ENCODE measurements at places on chromosomes 2 and 18.

DNA sequence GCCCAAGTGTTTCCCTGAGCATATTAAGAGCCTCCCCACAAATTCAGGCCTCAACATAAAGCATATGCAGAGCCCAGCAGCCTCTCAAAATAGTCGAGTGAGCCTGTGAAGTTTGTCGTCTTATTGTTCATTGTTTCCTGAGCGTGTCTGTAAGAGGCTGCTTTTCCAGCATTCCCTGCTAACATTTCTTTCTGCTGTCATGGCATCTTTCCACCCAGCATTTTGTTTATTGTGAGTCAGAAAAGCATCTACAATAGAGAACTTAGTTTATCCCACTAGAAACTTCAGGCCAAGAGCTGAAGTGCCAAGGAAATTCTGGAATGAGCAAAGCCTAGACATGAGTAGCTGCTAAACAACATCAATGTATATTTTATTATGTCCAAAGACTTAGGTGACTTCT is 46.3 kb upstream of the STAM2 start:
- DNase-seq: no peak

GRCh38 chr2:19649142-19649541 is 252.6 kb downstream of the TTC32 start:
- DNase-seq: no peak

DNA sequence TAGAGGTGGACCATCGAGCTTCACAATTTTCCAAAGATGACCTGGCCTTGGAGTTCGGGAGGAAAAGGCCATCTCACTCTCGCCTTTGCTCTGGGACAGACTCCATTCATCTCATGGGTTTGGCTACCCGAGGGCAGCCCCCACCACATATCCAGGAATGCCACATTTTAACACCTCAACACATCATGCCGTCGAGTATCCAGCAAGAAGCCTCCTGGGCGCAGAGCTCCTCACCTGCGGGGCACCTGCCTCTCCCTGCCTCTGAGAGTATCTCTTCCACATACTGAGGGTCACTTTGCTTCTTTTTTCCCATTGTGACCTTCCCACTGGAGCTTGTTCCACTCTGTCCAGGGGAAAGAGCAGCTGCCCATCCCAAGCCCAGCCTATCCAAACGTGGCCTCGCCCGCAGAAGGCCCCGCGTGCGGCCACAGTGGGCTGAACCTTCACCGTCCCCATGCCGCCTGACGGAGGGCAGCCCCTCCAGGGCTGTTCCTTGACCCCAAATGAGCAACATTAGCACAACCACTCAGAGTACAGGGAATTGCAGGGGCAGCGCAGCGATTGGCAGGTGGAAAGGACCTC is 5.5 kb upstream of the LIMS2 start:
- no peak for DNase-seq

- DNase-seq: no peak
Observed at GRCh38 chr2:98875081-98875728, 60.8 kb downstream of the CRACDL start.

DNA sequence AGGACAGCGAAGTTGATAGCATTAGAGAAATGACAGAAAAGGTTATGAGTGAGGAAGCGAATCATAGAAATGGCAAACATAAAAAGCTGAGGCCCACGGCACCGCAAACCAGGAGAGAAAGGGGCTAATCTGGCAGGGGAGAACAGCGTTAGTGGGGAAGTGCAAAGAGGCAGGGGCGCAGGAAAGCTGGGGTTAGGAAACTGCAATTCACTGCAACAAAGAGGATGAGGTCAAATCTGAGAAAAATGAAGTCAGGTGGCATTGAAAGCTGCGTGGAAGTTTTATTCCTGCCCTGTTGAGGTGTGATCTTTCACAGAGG is 653 bp upstream of the ABI2 start:
- DNase-seq: no peak

GRCh38 chr18:23981369-23981980 is 33.1 kb upstream of the TTC39C start:
- DNase-seq: no peak

- DNase-seq: no peak
Observed at GRCh38 chr2:159010340-159010739, 41.9 kb downstream of the TANC1 start.

GRCh38 chr2:98009887-98010760 is 14.4 kb upstream of the TMEM131 start:
- DNase-seq: no peak

DNA sequence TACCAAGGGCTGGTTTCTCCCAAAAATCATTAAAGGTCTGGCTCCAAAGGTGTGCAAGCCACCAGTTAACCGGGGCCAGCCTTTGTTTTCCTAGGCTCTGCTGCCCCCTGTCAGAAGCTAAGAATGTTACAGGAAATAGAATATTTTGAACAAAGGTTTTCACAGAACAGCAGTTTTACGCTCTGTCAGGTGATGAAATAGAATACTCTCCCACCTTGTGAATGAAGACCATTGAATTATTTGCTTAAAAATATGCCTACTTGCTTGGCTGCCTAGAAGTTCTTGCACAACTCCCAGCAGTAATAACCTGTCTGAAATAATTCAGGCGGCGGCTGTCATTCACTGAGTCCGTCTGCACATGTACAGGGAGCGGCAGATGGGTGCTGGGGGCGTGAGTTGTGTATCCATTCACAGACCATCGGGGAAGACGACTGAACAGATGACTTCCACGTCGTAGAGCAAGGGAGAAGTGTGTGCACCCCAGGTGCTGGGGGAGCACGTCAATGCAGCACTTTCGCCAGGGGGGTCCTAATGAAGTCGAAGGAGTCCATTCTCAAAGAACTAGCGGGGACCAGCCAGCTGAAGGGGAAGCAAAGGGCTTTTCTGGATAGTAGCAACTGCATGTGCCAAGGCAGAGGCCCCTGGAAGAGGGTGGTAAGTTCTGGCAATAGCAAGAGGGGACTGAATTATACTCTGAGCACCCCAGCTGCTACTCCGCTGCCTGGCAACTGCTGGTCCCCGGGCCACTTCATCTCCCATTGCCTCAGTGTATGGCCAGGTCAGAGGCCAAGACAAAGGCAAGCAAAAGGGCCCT is 56.1 kb downstream of the SF3B1 start:
- peak; percentile 45 for DNase-seq

- DNase-seq: no peak
Observed at GRCh38 chr2:8597559-8598225, 84.2 kb upstream of the ID2 start.

DNA sequence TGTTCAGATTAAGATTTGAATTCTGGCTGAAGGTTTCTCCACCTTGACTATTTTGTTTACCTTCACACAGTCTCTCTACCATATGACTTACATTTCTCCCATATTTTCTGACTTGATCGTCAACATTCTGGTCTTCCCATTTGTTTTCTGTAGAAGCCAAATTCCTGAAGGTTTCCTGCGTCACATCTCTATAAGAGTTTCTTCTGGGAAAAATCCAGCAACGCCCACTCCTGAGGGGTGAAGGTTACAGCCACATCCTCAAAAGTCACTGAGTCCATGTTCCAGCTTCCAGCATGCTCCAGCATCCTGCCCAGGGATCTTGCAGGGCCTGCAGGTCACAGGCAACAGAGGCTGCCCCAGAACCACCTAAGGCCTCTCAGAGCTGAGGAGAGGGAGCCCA is 47.5 kb downstream of the NBEAL1 start:
- DNase-seq: no peak

DNA sequence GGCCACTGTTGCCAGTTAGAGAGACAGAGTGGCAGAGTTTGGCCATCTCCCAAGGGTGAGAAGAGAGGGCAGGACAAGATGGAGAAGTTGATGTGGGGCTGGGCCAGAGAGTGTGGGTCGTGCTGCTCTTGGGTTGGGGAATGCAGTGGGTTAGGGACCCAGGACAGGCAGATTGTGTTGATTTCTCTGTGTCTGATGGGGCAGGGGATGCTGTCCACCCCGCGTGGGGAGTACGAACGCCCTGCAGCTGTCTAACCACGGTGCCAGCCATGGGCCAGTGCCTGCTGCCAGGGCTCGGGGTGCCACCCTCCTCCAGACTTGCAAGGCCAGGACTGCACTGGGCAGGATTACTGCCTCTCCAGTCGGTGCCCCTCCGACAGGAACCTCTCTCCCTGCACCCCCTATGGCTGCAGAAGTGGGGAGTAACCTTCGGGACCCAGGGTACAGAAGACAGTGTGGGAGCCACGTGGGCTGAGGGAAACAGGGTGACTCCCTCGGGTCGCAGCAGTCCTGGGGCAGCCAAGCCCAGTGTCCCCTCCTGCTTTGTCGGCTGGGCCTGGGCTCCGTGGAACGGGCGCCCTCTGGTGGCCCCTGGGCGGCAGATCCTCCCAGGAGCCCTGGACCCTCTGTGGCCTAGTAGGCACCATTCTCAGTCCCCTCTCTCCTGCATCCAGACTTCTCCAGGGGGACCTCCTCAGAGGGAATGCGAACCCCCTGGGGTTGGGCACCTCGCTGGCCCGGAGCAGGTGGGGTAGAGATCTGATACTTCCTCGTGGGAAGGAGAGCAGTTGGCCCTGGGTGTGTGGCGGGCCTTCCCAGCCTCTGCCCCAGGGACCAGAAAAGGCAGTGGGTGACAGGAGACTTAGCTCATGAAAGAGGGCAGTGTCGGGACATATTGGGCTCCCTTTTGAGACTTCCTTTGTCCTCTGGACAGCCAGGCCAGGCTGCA is 2.7 kb downstream of the GPC1 start:
- peak; percentile 32 for DNase-seq

DNA sequence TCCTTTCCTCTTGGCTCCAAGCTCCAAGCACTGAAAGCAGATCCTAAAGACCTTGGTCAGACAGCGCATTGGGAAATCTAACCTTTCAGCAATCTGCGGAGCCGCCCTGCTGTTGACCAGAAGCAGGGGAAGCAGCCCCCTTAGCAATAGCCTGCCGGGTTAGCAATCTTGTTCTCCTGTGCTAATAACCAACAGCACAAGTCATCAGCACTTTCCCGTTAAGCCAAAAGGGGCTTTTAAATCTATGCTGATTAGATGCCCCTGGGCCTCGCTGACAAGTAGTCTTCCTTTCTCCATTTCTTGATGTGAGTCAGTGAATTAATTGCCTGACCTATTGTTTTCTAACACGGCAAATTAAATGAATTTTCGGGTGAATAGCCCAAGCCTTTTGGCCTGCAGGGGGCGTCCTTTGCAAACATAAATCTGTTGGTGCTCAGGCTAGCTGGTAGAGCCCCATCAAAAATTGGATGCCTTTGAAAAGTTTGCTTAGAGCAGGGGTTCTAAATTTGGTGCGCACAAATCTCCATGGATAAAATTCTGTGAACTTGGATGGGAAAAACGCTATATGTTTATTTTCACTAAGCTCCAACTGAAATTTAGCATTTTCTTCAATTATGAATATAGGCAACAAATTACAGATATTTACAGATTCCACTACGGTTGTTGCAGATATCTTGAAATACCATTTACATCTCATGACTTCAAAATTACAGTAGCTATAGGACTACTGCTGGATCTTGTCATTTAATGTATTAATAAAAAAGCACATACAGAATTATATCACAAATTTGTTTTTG is 24.6 kb downstream of the MAIP1 start:
- peak; percentile 60 for DNase-seq

GRCh38 chr18:32091325-32091723 is 350 bp upstream of the RNF138 start:
- no peak for DNase-seq

DNA sequence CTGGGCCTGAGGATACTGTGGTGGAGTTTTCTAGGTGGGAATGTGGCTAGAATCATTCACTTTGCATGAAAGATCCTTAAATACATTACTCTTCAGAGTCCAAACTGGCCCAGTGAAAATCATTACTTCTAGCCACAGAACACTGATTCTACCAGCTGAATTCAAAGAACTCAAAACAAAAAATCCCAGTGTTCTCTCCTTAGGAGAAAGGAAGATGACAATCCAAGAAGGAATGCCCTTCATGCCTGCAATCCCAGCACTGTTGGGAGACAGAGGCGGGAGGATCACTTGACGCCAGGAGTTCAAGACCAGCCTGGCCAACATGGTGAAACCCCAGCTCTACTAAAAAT is 35.2 kb downstream of the FAM228A start:
- DNase-seq: no peak

DNA sequence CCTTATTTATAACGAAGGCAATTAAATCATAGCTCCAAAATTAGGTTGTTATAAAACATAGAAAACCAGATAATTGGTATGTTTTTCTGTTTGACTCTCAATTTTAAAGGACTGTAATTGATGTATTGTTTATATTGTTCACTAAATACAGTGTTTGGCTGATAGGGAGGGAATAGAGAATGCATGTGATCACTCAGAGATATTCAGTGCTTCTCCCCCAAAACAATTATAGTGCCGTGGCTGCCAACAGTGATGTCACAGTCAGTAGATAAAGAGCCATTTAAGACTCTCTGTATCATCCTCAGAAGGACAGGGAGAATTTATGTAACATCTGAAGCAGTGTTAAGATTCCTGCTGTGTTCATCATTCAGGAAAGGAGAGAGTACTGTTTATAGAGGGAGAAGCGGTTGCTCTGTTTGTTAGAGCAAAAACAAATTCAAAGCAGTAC is 69.6 kb downstream of the PHLPP1 start:
- DNase-seq: no peak

DNA sequence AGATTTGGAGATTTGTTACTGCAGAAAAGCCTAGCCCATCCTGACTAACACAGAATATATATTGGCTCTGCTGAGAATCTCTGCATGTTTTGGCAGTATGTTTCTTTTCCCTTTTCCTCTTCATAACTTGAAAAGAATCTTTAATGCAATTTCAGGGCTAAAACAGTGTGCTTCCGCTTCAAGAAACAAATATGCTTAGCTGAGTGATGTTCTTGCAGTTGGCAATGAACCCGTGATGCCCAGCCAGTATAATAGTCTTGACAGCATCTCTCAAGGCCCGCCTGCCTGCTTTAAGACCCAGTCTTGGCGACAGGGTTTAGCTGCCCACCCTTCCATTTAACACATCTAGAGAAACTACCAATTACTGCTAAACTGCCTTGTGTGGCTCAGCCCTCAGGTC is 184.5 kb downstream of the INO80D start:
- no peak for DNase-seq

- no peak for DNase-seq
Observed at GRCh38 chr2:223399357-223399957, 202.7 kb downstream of the SCG2 start.

DNA sequence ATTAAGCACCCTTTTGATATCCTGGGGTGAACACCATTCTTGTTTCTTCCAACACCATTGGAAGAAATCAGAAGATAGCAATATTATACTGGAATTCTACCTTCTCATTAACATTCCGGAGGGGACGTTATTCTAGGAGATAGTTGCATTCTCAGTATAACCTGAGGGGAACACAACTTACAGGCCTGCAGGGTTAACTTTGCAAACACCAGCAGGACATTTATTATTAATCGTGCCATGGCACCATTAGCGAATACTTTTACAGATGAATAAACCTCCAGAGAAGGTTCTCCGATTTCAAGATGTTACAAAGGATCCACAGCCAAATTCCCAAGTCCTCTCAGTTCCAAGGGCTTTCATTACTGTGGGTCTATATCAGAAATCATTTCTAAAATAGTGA is 109.0 kb downstream of the DHRS9 start:
- no peak for DNase-seq
